Hematopoietic multipotent progenitor cell treated with erythropoietin and hydrocortisone succinate and interleukin-3 and kit ligand, for 4 days (in vitro differentiated cells): ENCODE measurements at places on chromosomes 13 and 19.

DNA sequence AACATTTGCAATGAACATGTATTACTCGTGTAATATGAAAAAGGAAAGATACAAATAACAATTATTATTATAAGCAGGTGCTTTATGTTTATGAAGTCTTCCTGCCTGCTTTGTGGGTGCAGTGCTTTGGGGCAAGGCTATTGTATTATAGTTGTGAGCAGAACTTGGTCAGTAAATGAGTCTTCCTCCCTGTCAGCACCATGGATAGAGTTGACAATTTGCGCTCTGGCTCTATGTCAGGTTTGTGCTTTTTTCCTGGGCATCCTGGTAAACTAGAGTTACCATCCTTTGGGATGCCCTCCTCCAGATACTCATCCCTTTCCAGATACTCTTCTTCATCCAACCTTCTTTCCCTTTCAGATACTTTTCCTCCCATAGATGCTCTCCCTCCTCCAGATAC lies 19.6 kb downstream of the ERICH6B start:
- DNase-seq = no peak

GRCh38 chr13:22235950-22236290 lies 565.0 kb downstream of the FGF9 start:
- DNase-seq = no peak

GRCh38 chr19:16952046-16952445 lies 63.2 kb downstream of the F2RL3 start:
- no peak for DNase-seq

DNA sequence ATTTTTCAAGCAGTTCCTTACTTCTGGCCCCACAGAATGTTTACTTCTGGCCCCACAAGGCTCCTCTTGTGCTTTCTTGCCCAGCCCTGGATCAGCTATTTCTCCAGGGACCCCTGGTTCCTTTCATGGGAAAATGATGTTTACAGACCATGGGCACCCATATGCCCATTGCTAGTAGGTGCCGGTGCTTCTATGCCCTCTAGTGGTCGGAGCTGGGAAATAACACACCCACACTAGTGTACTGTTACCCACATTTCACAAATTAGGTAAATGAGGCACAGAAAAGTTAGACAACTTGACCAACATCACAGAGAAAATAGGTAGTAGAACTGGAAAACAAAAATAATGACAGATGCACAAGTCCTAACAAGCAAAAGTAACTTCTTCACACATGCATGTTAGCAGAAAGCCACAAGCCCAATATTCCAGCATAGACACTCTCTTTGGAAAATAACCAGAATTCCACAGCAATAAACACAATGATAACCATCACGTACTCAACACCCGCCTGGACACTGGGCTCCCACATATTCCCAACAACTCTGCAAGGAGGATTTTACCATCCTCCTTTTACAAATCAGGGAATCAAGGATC lies 1.3 kb upstream of the CEACAM6 start:
- peak; percentile 77 for DNase-seq
